ENCODE measurements at places on chromosomes 6 and 20. TPM values are rescaled to one million over a fixed set of nuclear protein-coding genes. Genes with fewer than 3 reads are reported as not detected.

Gene ACSS1
- 2.6 TPM for total RNA-seq

Gene KIF13A
- total RNA-seq = 29.3 TPM

Gene ADGB
- not detected for total RNA-seq

Gene BYSL
- total RNA-seq = 28.9 TPM

Gene ZKSCAN4
- 4.8 TPM for total RNA-seq

Gene KCNK16
- not detected for total RNA-seq

Measured in subcutaneous preadipocyte (primary cell).